ENCODE measurements at places on chromosomes 1 and 21.

- no peak for DNase-seq
Observed at GRCh38 chr21:41593760-41594138, 85.8 kb upstream of the TMPRSS2 start.

- DNase-seq = no peak
Observed at GRCh38 chr1:6235296-6235677, 477 bp downstream of the ICMT start.

- DNase-seq = no peak
Observed at GRCh38 chr1:231666937-231667608, 40.5 kb downstream of the DISC1 start.

- DNase-seq = no peak
Observed at GRCh38 chr1:204261266-204261665, 47.5 kb upstream of the GOLT1A start.

- no peak for DNase-seq
Observed at GRCh38 chr1:215603319-215603718, 36.2 kb downstream of the KCTD3 start.

DNA sequence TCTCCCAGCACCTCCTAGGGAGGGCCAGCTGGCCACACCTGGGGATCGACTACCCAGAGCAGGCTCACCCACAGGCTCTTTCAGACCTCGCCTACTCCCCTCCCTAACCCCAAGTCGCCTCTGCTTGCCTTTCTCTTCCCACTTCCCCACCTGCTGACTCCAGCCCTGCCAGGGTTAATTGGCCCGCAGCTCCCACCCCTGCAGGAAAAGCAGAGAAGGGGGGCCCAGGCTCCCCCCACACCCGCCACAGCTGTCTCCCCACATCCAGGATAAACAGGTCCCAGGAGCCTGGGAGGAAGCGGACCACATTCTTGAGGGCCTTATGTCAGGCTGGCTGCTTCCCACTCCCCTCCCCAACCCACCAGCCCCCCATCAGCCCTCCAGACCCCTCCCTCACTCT is 45.0 kb downstream of the TAS1R2 start:
- no peak for DNase-seq

DNA sequence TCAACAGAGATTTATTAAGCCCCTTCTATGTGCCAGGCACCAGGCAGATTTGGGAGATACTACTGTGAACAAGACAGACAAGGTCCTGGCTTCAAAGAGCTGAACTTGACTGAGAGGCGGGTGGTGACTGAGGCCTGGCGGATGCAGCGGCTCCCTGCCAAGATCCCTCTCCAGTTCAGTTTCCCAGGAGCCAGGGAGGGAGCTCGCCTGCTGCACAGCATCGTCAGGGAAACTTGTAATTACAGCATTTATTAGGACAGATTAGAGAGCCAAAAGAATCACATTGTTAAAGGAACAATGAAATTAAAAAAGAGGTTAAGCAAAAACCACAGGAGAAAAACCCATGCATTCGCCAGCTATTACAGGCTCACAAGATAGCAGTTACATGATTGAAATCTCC is 55.3 kb downstream of the ETS2 start:
- DNase-seq = no peak

GRCh38 chr1:209256766-209257350 is 326.7 kb upstream of the CAMK1G start:
- DNase-seq = no peak

GRCh38 chr1:3162322-3162882 is 93.4 kb downstream of the PRDM16 start:
- DNase-seq = no peak

DNA sequence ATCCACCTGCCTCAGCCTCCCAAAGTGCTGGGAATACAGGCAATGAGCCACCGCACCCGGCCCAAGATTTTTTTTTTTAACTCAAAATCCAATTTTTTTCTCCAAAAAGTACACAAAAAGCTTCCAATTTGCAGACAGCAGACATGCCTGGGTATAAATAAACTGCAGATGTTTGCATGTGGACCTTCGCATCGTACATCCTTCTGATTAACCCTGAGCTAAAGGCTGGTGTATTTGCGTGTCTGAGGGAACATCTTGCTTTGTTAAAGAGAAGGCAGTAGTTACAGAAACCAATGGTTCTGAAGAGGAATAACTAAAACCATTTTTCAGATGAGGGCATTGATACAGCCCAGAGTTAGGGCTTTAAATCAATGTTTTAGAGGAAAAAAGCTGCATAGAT is 12.7 kb downstream of the BCAR3 start:
- no peak for DNase-seq

- no peak for DNase-seq
Observed at GRCh38 chr1:26155370-26156284, 3.3 kb upstream of the FAM110D start.

- no peak for DNase-seq
Observed at GRCh38 chr1:3626025-3626424, 1.2 kb downstream of the TPRG1L start.

DNA sequence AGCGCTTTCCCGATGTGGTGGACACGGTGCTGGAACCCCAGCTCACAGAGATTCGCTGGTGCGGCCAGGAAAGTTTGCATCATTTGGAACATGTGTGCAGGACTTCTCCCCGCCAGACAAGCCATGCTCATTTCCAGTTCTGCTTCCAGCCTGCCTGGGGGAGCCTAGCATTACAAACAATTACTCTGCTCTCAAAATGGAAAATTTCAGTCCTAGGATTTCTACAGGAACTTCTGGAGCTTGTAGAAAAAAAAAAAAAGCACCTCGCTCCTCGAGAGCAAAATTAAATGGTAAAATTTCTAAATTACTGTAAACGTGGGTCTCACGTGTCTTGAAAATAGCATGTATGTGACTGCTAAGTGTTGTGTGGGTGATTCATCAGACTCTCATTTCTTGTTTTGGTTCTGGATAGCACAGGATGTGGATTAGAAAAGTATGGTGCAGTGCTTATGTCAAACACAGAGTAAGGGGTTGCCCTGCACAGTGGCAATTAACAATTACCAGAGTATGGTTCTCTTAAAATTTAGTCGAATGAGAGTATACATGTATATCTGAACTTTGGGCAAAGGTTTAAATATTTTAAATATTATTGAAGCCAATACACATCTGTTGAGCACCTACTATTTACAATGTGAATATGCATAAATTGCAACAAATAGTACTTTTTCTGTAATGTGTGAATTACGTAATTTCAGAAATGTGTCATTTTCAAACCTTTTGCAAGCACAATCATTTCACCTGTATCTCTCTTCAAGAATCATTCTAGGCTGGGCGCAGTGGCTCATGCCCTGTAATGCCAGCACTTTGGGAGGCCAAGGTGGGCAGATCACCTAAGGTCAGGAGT is 61.8 kb upstream of the PTGFRN start:
- DNase-seq = no peak

GRCh38 chr1:26259005-26259404 is 20.9 kb upstream of the SH3BGRL3 start:
- DNase-seq = no peak

GRCh38 chr1:243926803-243927245 is 76.8 kb upstream of the AKT3 start:
- no peak for DNase-seq

- DNase-seq = no peak
Observed at GRCh38 chr21:18252680-18253079, 8.0 kb downstream of the CHODL start.

- DNase-seq = no peak
Observed at GRCh38 chr1:12173631-12174121, 6.9 kb downstream of the TNFRSF1B start.

Measured in H9 (cell line).